ENCODE measurements at places on chromosomes 12 and 14.

- DNase-seq = no peak
Measured at GRCh38 chr12:3152892-3153291, 75.7 kb downstream of the TSPAN9 start.

- no peak for DNase-seq
Measured at GRCh38 chr14:32608857-32609256, 279.8 kb downstream of the AKAP6 start.

GRCh38 chr12:53205747-53206419 lies 1.2 kb downstream of the ITGB7 start:
- DNase-seq = peak; percentile 14

GRCh38 chr12:26226122-26226521 lies 30.7 kb downstream of the SSPN start:
- DNase-seq = no peak

DNA sequence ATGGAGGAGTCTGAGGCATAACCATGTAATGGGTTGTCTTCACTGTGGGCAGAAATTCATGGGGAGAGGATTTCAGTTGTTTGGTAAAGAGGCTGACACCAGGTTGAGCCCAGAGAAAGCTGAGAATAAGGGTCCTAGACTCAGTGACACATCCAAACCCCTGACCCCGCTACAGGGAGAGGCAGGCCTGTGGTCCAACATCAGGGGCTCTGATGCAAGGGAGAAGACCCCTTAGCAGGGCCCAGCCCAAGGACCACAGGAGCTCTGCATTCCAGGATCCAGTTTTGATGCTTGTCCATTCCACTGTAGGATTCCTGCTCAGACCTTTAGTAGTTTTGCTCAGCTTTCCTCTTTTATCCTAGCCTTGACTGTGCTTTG lies 15.5 kb downstream of the GPR68 start:
- no peak for DNase-seq

DNA sequence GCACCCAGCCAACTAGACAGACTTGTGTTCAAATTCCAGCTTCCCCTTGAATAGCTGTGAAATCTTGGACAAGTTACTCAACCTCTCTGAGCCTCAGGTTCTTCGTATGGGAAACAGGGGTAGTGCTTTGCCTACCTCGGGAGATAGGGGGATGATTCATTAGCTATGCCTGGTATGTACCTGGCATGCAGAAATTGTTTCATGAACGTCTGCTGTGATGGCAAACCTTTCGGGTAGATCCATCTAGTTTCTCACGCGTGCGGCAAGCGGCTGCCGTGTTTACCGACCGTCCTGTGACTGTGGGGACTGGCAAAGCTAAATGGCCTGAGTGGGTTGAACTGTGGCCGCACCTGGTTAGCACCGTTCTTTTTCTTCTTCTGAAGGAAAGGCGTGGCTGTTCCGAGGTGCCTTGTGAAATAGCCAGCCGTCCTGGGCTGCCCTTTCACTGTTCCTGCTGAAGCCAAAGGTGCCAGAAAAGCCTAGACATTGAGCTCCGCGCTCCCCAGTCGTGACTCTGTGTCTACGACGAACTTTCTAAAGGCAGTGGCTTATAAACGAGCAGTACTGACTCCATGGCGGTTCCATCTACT lies 40.6 kb upstream of the MED13L start:
- no peak for DNase-seq

DNA sequence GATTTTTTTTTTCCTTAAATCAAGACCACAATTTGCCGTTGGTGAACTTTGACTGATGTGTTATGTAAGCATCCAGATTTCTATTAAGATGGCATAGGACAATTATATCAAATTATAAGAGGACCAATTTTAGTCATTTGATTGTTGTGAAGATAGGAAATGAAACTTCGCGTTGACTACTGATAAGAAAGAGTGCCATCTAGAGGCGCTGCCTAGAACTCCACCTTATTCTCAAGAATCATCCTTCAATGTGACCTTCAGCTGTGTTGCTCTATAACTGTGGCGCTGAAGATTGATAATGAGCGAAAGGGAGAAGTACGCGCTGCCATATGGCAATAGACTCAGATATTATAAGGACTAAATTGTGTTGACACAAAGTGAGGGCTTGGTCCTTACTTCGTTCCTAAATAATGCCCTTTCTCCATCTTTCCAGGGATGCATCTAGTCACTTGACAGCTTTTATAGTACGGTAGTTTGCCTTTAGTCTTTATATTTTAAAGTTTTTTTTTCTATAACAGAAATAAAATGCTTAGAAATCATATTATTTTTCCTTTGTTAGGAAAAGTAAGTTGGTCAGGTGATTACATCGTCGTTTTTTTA lies 350.8 kb upstream of the STXBP6 start:
- DNase-seq = no peak
